CD4-positive, alpha-beta T cell treated with Interleukin-6 at 100 ng/mL for 8 hours (primary cell): ENCODE measurements at places on chromosomes 2 and 18.

DNA sequence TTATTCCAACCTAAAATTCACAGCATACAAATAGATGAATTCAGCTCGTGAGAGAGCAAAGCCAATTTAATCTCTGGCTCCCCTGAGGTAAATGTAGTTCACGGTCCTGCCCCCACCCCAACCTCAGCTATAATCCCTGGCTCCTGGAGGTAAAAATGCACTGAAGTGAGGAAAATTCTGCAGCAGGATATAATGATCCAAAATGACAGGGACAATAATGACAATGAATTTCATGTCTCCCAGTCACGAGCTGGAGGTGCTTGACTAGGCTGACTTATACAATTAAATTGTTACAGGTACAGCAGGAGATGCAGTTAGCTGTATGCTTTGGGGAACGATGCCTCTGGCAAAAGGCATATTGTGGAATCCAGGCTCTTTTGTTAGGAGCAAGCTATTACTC lies 82.0 kb downstream of the GPD2 start:
- no peak for DNase-seq

DNA sequence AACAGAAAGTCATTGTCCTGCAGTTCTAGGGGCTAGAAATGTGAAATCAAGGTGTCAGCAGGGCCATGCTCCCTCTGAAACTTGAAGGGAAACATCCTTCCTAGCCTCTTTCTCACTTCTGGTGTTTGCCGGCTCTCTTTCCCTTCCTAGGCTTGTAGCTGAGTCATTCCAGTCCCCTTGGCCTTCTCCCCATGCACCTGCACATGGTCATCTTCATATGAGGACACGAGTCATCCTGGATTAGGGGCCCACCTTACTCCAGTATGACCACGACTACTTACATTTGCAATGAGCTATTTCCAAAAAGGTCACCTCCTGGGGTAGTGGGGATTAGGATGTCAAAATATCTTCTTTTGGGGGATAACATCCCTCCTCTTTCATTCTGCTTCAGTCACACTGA lies 168.5 kb upstream of the CXCR4 start:
- no peak for DNase-seq

GRCh38 chr2:45540942-45541341 lies 70.1 kb downstream of the SRBD1 start:
- no peak for DNase-seq

- no peak for DNase-seq
Measured at GRCh38 chr2:40230707-40231432, 221.0 kb downstream of the SLC8A1 start.

- DNase-seq, result no peak
Measured at GRCh38 chr18:13619505-13620205, 106.7 kb downstream of the FAM210A start.

GRCh38 chr2:203959672-203960071 lies 23.1 kb downstream of the ICOS start:
- no peak for DNase-seq

- no peak for DNase-seq
Measured at GRCh38 chr2:10303181-10303693, 533 bp downstream of the HPCAL1 start.

GRCh38 chr2:26978061-26978596 lies 7.7 kb downstream of the MAPRE3 start:
- DNase-seq, result no peak

GRCh38 chr18:41326311-41326710 lies 628.7 kb upstream of the PIK3C3 start:
- DNase-seq, result no peak

GRCh38 chr2:207067473-207067872 lies 98.3 kb downstream of the KLF7 start:
- no peak for DNase-seq

GRCh38 chr2:219332542-219332941 lies at the start of gene RESP18:
Gene RESP18 (minus strand): TSS chr2:219332744.
- no peak for DNase-seq

GRCh38 chr2:105789745-105790460 lies 45.2 kb downstream of the NCK2 start:
- DNase-seq, result peak; percentile 58

DNA sequence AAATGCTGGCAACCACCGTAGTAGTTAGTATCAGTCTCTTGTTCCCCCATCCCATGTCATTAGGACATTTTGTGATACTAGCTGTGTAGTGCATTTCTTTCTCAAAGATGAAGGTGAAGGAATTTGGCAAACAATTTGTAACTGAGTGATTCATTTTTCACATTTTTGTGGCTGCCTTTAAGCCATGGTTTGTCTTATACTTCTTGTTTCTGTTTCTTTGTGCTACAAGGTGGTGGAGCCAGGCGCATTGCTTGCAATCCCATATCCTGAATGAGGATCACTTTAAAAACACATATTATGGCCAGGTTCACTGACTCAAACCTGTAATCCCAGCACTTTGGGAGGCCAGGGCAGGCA lies 40.6 kb downstream of the GPD2 start:
- no peak for DNase-seq

- DNase-seq, result no peak
Measured at GRCh38 chr2:241445426-241445825, 63.0 kb downstream of the STK25 start.

DNA sequence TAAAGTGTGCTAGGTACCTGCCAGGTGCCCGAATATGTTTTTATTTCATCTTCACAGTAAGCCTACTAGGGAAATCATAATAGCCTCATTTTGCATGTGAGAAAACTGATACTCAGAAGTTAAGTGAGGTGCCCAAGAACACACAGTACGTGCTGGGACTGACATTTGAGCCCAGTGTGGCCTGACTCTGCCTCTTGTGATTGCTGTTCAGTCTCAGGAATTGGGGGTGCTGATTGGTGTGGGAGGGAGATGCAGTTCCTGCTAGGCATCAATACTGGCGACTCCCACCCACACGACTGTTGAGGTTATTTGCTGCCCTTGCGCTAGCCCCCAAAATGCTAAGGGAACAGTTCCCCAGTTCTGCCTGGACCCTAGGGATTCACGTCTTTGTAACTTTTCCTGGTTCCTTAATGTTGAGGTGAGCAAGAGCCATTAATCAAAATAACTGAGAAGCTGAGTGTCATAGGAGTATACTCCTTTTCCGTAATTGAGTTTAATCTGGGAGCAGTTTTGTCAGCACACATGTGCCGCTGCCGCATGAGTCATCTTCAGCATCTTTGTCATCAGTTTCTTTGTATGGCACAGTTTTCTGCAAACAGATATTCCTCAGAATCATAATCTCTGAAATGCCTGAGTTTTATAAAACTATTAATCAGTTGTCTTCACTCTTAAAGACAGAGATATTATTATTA lies 120.7 kb downstream of the NCK2 start:
- no peak for DNase-seq

- no peak for DNase-seq
Measured at GRCh38 chr2:11631462-11631861, 38.5 kb downstream of the NTSR2 start.

- peak; percentile 84 for DNase-seq
Measured at GRCh38 chr2:96951125-96951654, 35.2 kb downstream of the FAM178B start.

DNA sequence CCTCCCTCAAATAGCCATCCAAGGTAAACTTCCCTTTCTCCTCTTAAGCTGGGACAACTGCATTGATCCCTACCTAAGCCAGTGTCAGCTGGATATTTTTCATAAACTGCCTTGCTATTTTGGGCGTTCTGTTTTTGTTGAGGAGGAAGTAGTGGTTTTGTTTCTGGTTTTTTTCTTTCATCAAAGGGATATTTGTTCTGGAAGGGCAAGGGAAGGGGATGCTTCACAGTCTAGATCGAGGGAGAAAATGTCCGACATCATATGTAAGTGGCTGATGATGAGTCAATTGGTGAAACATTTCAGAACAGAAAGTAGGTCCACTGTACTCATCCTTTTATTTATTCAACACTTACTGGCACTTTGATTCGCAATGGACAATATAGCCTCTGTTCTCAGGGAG lies 31.0 kb downstream of the TANC1 start:
- DNase-seq, result no peak

DNA sequence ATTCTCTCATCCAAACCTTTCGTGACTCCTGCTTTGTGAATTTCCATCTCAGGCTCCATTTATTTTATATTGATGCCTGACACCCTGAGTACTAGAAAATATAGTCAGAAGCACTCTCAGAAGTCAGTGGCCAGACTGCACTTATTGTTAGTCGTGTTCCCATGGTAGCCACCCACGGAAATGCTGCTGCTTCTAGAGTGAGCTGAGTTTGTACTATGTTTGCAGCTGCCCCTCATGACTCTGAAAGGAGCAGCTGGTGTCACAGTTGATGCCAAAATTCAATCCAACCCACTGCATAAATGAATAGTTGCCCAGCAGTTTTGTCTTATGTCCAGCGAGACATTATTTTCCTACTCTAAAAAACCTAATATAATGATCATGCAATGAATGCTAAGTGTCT lies 265.2 kb upstream of the SPHKAP start:
- DNase-seq, result no peak
